ENCODE measurements at places on chromosomes 12 and 14. TPM values are rescaled to one million over a fixed set of nuclear protein-coding genes. Genes with fewer than 3 reads are reported as not detected.

RILPL2 gene
- 1.4 TPM for total RNA-seq

RND1 gene
- total RNA-seq: 17.8 TPM

P2RX2 gene
- not detected for total RNA-seq

IL26 gene
- total RNA-seq: not detected

KRT73 gene
- total RNA-seq: not detected

DCAF5 gene
- 16.4 TPM for total RNA-seq

TBC1D30 gene
- total RNA-seq: 1.5 TPM

CTDSP2 gene
- 58.8 TPM for total RNA-seq

COCH gene
- total RNA-seq: 21.4 TPM

Measured in A549 treated with CORT108297 at 1 μM for 4 hours (cell line).